Fibroblast of the aortic adventitia (primary cell): ENCODE measurements at places on chromosomes 4 and X. TPM values are rescaled to one million over a fixed set of nuclear protein-coding genes. Genes with fewer than 3 reads are reported as not detected.

Gene KLB
- total RNA-seq = under 0.01 TPM in 1 of 2 replicates, not detected in the other

Gene SSX2
- not detected in 2 replicates for total RNA-seq

GRCh38 chrX:107171369-107172102 lies 34.7 kb downstream of the NUP62CL start:
- DNase-seq = no peak

Gene HSD17B13
- total RNA-seq = 0.18 TPM in 1 of 2 replicates, not detected in the other

Gene FGA
- total RNA-seq = not detected in 2 replicates

Gene GAGE12E
- not detected in 2 replicates for total RNA-seq

- DNase-seq = no peak
Measured at GRCh38 chr4:79210636-79211049, 115.2 kb downstream of the NAA11 start.

- DNase-seq = no peak
Measured at GRCh38 chr4:70471897-70472296, at the start of gene MUC7. MUC7 (plus strand) TSS chr4:70472197; CDS start chr4:70474022, 1,825 bp downstream.

- peak; percentile 53 for DNase-seq
Measured at GRCh38 chrX:68941385-68941952, 112.6 kb downstream of the EFNB1 start.

DNA sequence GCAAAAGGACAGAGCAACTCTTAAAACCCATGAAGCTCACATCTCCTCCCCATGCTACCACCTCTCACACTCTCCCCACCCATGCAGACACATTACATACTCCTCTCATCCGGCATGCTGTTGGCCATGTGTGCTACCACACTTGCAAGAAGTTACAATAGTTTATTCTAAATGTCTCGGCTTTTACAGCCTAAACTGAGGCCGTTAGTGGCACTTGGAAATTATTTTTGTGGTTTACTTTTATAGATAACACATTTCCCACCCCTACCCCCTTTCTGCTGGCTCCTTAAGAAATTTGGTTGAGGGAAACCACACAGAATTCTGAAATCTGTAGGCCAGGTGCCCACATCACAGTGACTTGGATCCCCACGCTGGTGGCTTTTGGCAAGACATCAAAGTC lies 141.1 kb upstream of the HHIP start:
- DNase-seq = no peak

Gene NEUROG2
- not detected in 2 replicates for total RNA-seq

- no peak for DNase-seq
Measured at GRCh38 chrX:84064164-84064563, 123.8 kb downstream of the RPS6KA6 start.

- DNase-seq = no peak
Measured at GRCh38 chr4:92968556-92968955, 664.8 kb downstream of the GRID2 start.

GRCh38 chr4:110823251-110823650 lies 200.4 kb upstream of the PITX2 start:
- peak; percentile 72 for DNase-seq

DNA sequence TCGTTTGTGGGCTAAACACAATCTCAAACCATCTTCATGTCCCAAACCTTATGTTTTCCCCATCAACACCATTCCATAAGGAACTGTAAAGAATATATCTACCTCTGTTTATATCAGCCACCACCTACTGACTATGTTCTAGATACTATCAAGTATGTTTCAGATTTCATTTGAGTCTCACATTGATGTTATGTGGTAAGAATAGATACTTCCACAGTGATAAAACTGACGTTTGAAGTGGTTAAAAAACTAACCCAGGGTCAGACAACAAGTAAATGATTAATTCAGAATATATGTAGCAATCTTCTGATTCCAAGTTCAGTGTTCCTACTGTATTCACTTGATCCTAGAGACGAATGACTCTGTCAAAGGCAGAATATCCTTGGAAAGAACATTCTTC lies 156.8 kb upstream of the RASGEF1B start:
- DNase-seq = no peak

DNA sequence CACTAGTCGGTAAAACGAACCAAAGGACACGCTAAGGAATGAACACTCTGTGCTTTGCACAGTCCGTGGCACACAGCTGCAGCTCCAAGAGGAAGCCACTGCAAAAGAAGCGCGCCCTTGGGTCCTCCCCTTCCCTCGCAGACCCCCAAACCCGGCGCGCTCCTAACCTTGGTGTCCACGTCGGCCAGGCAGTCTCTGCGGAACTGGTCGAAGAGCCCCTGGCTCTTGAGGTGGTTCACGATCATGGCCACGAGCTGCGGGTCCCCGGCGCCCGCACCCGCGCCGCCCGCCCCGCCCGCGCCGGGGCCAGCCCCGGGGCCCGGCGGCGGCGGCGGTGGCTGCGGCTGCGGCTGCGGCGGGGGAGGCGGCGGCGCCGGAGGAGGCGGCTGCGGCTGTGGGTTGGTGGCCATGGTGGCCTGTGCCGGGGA lies 333 bp downstream of the BOD1L1 start:
- no peak for DNase-seq
